ENCODE measurements at places on chromosomes 5 and 9.
A peak's percentile ranks its signal among the peaks of the same experiment; 100 is the strongest.

GRCh38 chr9:124551472-124552272, 44.5 kb upstream of the NR5A1 start:
- DNase-seq = peak; percentile 4

- DNase-seq = no peak
Measured at GRCh38 chr5:13658152-13658551, 286.3 kb downstream of the DNAH5 start.

DNA sequence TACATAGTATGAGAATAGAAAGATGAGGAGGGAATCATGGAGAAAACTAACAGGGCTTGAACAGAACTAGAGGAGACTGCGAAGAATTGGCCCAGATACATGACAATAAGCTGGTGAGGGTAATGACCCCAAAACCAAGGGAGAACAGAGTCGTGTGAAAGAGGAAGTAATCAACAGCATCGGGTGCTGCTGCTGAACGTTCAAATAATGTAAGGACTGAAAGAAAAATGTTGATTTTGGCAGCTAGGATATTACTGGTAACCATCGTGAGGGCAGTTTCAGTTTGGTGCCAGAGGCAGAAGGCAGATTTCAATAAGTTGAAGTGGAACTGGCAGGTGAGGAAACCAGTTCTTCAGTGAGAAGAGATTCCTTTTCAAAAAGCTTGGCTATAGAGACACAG, 66.8 kb upstream of the SMC2 start:
- no peak for DNase-seq

DNA sequence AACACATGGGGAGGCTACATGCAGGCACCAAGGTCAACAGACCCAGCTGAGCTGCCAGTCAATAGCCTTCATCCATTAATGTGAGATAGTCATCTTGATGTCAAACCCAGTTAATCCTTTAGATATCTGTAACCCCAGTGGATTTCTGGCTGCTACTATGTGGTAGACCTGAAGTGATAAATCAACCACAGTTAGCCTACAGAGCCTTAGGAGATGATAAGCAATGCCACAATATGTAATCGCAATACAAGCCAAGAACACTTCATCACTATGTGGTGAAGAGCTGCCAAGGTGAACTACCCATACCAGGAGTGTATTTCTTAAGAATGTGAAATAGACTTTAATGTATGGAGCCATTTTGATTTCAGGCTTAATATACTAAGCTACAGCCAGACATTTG, 1175.5 kb downstream of the DTWD2 start:
- no peak for DNase-seq

DNA sequence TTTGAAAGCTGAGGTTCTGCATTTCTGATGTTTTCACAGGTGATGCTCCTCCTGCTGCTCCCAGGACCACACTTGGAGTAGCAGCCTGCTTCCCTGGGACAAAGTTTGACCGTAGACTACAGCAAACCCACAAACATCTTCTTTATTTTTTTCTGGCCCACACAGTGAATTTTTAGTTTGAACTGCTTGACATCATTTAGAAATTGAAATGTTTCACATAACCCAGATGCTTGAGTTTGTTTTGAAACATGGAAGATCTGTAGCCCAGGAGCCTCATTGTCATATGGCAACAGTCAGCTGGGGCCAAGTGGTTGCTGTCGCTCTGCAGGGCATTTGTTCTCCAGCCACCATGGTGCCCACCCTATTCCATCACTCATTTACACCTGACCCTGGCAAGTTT, 8.4 kb downstream of the SH3TC2 start:
- no peak for DNase-seq

DNA sequence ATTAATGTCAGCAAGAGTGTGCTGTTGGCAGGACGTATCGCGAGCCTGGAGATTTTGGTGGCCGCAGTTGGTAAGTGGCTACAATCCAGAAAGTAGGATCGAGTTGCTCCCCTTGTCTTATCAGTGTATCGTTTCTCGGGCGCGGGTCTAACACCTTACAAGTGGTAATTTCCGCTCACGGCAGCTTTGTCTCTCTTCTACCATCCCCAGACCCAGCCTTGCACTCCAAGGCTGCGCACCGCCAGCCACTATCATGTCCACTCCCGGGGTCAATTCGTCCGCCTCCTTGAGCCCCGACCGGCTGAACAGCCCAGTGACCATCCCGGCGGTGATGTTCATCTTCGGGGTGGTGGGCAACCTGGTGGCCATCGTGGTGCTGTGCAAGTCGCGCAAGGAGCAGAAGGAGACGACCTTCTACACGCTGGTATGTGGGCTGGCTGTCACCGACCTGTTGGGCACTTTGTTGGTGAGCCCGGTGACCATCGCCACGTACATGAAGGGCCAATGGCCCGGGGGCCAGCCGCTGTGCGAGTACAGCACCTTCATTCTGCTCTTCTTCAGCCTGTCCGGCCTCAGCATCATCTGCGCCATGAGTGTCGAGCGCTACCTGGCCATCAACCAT, 1.1 kb downstream of the PTGER4 start:
- peak; percentile 49 for DNase-seq

DNA sequence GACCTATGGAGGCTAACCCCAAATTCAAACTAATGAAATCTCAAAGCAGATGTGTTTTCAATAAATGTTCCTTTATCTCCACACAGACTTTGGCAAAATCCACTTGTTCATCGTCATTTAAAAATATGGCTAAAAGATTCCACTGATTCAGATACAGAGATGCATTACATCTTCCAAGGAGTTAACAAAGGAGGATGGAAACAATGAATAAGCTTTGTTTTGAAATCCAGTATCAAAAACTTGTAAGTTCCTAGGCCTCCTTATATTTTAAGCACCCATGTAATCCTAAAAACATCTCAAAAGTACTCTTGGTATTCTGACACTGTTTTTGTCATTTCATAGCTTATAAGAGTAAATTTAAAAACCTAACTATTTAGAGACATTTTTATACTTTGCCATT, 345.6 kb upstream of the ACTBL2 start:
- DNase-seq = no peak

DNA sequence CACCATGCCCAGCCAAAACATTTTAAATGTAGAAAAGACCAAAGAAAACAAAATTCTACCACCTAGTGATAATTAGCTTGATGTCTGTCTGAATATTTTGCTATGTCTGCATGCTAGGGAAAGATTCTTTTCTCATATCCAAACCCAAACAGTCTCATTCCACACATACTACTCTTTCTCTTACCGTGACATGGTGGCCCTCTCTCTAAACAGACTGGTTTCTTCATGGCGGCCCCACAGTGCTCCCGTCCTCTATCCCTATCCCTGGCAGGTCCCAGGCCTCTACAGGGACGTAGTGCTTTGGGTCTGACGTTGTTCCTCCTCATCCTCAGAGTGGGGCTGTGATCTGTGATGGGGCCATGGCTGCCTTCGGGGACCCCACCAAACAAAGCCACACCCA, 8.1 kb downstream of the CORO2A start:
- no peak for DNase-seq
